ENCODE measurements at places on chromosomes 2 and 18. TPM values are rescaled to one million over a fixed set of nuclear protein-coding genes. Genes with fewer than 3 reads are reported as not detected.
A peak's percentile ranks its signal among the peaks of the same experiment; 100 is the strongest.

- peak; percentile 32 for DNase-seq
Measured at GRCh38 chr2:24454294-24454693, 36.8 kb upstream of the NCOA1 start.

- DNase-seq: no peak
Measured at GRCh38 chr2:96687266-96687665, 44.7 kb downstream of the FER1L5 start.

GRCh38 chr18:21194871-21195771, 46.9 kb upstream of the GREB1L start:
- DNase-seq: peak; percentile 19

- no peak for DNase-seq
Measured at GRCh38 chr2:237697586-237698357, 70.4 kb downstream of the LRRFIP1 start.

CD8B2 gene
- not detected for total RNA-seq

DNA sequence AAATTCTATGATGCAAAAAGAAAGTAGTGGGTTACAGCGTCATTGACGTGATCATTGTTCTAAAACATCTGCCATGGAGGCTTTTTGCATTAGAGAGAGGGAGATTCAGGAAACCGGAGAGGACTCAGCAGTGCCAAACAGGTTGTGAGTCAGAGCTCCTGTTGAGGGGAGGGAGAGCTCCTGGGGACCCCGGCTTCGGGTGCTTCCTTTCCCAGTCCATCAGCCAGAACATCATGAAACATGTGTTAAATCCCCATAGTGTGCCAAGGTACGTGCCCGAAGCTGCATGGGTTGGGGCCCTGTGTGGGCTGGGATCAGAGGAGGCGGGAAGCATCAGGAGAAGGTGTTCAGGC, 791 bp upstream of the CYRIA start:
- no peak for DNase-seq

DNA sequence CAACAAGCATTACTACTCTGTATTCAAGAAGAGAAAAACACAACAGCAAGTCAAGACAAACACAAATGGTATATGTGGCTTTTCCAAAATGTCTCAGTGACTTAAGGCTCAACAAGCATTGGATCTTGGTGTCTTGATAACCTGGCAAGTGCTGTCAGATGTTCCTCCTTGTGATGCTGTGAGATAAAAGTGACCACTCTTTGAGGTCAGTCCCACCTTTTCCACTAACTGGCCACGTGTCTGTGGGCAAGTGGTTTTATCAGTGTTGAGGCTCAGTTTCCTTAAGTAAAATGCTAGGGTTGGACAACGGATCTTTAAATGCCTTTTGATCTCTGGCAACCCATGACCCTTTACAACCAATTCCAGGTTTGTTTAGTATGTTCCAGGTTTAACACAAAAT, 98.7 kb downstream of the BCL2 start:
- DNase-seq: no peak

- peak; percentile 17 for DNase-seq
Measured at GRCh38 chr2:66794070-66794469, 359.1 kb downstream of the MEIS1 start.

TEX44 gene
- not detected for total RNA-seq

DNA sequence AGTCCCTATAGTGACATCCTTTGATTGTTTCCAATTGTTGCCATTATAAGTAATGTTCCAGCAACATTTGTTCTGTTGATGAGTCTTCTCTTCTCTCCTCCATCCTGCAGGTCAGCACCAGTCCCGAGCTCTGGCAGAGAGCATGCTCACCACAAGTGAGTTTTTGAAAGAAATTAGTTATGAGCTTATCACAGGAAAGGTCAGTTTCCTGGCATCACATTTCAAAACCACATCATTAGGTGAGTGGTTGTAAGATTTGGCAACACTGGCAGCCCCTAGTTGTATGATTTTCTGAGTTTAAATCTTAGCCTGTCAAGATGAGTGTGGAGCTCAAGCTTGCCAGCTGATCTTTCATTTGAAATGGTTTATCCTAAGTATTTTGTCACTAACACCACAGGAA, 149.6 kb downstream of the ESCO1 start:
- DNase-seq: no peak

DNA sequence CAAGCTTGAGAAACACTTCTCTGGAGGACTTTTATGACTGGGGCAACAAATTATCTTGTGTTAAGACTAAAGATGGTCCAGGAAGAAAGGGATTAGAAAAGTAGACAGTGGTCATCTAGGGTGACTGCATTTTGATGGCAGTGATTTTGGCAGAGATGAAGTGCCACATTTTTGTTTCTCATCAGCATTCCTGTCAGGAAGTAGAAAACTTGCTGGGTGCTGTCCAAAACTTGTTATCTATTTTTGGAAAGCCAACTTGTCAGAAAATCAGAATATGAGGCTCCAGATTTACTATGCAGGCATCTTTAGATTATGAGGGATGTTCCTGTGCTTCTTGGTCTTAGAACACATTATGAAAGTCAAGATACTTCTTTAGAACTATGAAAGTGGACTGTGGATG, 29.0 kb upstream of the CALCRL start:
- no peak for DNase-seq

DNA sequence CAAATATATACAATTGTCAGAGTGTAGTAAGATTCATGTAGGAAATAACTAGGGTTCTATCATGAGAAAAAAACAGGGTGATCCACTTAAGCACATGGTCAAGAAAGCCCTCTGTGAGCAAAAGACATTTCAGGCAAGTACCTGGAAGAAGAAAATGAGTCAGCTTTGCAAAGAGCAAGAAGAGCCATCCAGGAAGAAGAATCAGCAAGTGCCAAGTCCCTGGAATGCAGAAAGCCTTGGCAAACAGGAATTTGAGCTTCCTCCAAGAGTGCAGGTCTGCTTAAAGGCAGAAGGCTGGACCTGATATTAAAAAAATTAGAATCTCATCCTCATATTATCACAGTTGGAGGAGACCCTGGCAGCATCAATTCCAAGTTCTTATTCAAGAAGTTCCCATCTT, 188.5 kb upstream of the CELF4 start:
- DNase-seq: no peak

GRCh38 chr2:151857650-151858049, 29.4 kb upstream of the ARL5A start:
- DNase-seq: no peak

CPO gene
- total RNA-seq: not detected

DNA sequence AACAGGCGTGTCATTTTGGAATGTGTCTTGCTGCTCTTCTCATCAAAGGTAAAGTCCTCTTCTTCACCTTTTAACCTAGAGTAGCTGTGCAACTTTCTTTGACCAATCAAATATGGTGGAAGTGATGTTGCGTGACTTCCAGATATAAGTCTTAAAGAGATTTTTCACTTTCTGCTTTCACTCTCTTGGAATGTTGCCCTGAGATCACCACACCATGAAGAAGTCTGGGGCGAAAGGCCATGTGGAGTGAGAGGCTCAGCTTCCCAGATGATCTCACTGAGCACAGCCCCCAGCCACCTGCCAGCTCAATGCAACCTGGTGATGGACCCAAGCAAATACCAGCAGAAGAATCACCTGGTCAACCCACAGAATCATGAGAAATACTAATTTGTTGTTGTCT, 7.1 kb upstream of the GALNT3 start:
- DNase-seq: no peak

DNA sequence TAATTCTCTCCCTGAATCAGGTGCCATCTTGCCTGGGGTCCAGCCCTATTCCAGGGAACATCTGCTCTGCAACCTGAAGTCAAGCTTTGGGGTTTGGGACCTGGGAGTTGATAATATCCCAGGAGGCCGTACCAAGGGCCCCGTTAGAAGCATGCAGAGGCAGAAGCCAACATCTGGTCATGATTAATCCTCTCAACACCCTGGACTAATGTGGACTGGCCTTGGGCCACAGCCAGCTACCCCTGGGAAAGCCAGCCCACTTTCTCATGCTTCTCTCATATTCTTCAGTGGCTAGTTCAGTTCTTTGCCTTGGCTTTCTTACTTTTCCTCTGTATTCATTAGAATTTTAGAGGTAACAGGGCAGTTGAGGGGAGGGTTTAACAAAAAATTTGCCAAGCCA, 515.6 kb upstream of the NRP2 start:
- no peak for DNase-seq

GRCh38 chr2:122519366-122519765, 763.9 kb downstream of the TSN start:
- DNase-seq: no peak

KIAA2012 gene
- 1.00 TPM for total RNA-seq

LIMS3 gene
- total RNA-seq: 3.0 TPM

RPIA gene
- total RNA-seq: 7.5 TPM

DNA sequence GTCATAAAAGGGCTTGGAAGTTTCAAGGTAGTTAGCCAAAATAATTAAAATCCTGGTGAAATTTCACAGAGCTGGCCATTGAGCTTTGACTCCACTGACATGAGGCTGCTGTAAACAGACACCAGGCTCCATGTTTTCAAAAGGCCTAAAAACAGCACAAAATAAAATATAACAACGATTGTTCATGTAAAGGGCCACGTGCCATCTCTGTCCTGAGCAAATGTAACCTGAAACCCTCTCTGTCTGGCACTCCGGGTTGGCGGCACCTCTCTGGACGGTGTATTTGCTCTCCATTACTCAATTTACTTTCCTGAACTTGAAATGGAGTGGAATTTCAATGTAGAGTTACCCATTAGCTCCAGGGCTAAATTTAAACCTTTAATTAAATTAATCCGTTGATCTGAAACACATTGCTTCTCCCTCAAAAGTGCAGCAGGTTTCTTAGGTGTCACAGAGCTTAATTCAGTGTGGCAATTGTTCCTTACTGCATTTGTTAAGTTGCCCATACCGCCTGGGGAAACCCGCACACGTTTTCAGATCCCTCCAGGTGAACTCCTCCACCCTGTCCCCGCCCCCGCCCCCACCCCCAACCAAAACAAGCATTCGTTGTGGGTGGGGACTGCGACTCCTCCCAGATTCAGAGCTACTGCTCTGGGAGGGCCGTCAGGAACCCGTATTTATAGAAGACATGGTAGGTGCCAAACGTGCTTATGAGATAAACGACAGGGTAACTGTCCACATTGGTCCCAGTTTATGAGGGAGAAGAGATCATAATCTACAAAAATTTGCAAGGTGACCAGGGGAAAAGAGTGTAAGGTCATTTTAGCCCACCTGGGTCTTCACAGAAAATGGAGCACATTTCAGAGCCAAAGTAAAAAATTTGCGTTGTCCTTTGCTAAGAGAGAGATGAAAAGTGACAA, 1.2 kb upstream of the CABLES1 start:
- DNase-seq: no peak

DNA sequence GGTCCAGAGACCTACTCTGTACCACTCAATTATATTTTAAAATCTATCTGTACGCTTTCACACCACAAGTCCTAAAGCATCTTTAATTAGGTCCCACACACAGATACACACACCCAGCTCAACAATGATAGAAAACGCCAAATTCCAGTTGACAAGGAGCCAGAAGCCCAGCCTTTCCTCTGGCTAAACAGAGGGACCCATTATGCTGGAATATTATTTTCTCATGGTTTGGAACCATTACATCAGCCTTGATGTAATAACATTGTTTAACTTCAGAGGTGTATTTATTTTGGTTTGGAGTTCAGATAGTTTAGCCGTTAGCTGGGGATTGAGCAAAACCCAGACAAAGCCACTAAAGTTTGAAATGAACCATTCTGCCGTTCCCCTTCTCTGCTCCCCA, 14.0 kb upstream of the INHBB start:
- DNase-seq: no peak

CHRNG gene
- total RNA-seq: not detected

ALLC gene
- total RNA-seq: not detected

DNA sequence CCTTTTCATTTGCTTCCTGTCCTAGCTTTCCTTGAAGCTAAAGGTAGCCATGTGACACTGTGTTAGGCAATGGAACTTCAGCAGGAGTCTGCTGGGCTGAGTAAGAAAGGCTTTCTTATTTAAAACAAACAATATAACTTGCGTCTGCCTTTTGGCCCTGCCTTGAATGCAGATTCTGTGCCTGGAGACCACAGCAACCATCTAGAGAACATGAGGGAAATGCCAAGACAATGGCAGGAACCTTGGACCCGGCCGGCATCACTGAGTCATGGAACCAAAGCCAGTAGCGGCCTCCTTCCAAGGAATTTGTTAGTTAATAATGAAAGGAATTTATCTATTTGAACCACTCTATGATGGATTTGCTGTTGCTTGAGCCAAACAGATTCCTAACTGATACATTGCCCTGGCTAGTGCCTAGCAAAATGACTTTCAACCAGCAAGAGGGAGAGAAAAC, 207.5 kb upstream of the EPHA4 start:
- no peak for DNase-seq

RAB6C gene
- 1.2 TPM for total RNA-seq

DNA sequence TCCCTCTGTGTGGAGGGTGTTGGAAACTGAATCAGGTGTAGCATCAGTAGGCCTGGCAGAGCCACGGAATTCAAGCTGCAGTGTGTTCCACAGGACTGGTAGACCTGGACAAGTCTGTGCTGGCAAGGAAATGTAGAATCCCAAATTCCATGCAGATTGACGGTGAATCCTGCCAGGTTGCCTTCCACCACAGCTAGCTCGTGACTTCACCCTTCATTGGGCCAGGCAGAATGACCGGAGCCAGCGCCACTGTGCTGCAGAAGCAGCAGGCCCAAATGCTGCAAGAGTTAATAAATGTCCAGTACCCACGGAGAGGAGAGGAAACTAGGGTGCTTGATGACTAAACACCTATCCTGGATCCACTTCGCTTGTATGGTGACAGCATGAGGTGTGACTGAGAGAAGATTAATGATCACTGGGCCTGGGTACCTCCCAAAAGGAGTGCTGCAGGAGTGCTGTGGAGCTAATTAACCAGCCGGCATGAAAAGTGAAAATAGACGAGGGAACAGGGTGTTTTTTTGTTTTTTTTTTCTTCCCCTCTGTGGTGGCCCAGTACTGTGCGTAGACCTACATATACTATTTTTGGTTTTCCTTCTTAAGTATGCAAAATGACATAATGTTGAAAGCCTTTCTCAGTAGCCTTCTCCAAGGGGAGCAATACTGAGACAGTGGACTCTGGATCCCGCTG, 122.2 kb downstream of the TANC1 start:
- DNase-seq: peak; percentile 81

- no peak for DNase-seq
Measured at GRCh38 chr2:112636605-112637288, 9.0 kb upstream of the SLC20A1 start.

SALL3 gene
- total RNA-seq: 5.9 TPM

GRCh38 chr18:79918615-79919011, 32.8 kb downstream of the SLC66A2 start:
- DNase-seq: no peak

DNA sequence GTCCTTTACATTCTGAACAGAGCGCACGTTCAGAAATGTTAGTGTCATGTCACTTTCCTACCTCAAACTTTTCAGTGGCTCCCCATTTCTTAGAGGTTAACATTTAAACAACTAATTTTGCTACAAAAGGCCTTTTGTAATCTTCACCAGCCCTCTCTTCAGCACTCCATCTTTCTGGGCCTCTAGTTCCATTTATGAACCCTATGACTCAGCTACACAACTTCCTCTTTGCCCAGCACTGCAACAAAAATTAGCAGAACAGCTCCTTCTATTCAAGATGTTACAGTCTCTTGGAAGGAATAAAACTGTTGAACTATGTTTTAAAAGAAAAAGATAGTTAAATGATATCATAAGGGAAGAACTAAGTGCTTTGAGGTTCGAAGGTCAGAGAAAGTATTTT, 139.9 kb downstream of the VWC2L start:
- no peak for DNase-seq
